GM04504 (cell line): ENCODE measurements at places on chromosomes 2 and 18.
A peak's percentile ranks its signal among the peaks of the same experiment; 100 is the strongest.

- DNase-seq = peak; percentile 80
These were observed 23.1 kb upstream of the TNFAIP6 start for GRCh38 chr2:151334082-151334815.

DNA sequence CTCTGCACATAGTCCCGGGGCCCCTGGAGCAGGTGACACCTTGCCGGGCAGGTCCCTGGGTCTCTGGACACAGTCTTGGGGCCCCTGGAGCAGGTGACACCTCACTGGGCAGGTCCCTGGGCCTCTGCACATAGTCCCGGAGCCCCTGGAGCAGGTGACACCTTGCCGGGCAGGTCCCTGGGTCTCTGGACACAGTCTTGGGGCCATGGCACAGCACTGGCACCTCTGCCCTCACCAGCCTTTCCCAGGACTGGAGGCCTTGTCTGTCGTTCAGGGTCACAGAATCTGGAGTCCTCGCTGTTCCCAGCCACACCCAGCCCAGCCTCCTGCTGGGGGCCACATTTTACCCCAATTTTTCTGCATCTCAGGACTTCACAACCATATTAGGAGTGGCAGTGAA is 2.2 kb downstream of the TPO start:
- DNase-seq = no peak

- no peak for DNase-seq
These were observed 18.0 kb downstream of the LBH start for GRCh38 chr2:30249354-30249753.

GRCh38 chr2:143397884-143398614 is 268.8 kb downstream of the ARHGAP15 start:
- DNase-seq = no peak

GRCh38 chr2:23916727-23917405 is 10.1 kb downstream of the ATAD2B start:
- no peak for DNase-seq

DNA sequence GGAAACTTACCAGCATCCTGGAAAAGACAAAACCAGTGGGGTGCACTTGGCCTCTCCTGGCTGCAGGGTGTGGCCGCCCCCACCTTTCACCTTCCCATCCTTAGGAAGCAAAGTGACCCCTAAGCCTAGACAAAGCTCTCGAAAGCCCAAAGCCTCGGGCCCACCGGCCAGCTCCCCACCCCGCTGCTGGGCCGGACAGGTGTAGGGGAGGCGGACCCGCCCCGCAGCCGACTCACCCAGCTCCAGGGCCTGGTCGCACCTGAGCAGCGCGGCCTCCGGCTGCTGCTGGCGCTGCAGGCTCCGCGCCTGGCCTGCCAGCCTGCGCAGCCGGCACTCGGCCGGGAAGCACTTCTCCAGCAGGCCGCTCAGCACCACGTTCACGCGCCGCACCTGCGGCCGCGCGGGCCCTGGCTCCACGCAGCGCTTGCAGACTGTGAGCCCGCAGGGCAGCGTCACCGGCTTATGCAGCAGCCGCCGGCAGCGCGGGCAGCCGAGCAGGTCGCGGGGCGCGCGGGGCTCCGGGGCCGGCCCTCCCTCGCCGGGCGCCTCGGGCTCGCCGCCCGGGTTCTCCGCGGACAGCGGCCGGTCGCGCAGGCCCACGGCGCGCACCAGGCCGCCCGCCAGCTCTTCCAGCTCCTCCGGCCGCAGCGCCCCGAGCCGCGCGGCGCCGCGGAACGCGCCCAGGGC is 979 bp downstream of the LONRF2 start:
- DNase-seq = no peak

DNA sequence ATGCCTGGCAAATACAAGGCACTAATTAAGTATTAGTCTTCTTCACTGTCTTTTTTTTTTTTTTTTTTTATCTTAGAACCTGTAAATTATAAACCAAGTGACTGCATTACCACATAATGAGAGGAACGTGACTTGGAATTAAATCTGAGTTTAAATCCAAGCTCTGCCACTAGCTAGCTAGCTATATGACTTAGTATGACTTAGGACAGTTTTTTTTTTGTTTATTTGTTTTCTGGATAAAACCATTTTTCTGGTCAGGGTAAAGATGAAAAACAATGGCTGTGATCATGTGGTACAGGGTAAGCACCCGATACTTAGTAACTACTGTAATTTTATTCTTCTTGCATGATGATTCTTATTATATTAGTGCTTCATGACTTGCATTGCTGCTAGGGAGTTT is 191.8 kb upstream of the LRRTM1 start:
- DNase-seq = no peak

GRCh38 chr18:66226782-66227181 is 377.1 kb downstream of the CDH19 start:
- DNase-seq = no peak

DNA sequence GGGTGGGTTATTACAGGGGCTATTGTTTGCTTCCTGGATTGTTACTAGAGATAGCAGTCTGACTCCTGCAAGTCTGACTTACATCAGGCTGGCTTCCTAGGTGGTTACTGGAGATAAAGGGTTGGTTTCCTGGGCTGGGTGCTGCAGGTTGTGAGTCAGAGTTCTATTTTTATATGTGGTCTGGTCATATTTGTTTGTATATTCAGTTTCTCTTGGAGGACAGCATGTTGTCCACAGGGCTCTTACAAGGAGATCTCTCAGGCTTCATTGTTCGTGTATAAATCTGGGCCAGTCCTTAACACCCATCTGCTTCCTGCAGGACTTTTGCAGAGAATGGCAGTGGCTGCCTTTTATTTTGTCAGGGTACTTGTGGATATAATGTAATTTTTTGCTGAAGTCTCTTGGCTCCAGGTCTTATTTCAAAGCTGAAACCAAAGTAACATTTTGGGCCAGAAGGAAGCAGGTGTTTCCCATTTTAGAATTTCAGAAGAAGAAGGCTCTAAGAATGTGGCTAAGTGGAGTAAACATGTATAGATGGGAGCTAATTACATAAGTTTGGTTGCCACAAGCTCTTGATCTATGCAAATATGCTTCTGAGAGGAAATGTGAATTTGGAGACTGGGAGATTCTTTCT is 65.9 kb upstream of the SLC16A14 start:
- peak; percentile 17 for DNase-seq

DNA sequence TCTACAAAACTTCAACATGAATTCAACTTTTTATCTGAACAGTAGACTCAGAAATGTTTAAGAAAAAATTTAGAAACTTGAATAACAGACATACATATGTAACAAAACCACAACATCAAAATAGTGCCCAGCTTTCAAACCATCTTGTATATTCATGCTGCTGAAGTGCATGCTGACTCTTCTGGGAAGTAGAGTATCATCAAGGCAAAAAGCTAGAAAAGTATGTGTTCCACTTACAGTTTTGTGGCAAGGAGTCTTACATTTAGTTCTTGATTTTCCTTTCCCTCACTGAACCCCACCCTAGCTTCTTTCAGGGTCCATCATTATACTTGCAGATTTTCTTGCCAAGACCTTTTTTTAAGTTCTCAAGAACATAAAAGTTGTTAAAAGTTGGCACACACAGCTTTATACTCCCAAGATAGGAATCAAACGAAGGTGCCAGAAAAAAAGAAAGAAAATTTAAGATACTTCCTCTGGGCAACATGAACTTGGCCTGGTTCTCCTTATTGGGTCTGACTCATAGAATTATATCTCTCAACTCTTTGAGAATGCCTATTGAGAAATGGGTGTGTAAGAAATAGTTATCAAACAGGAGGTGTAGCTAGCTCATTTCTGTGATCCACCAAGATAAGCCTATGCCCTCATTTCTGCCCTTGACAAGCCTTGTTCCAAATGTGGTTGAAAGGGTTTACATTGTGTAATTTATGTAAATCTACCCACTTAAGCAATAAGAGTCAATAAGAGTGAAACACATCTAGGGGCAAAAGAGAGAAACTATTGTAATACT is 667.6 kb upstream of the ACVR2A start:
- DNase-seq = no peak

- no peak for DNase-seq
These were observed 21.5 kb upstream of the CAB39 start for GRCh38 chr2:230691005-230691647.

DNA sequence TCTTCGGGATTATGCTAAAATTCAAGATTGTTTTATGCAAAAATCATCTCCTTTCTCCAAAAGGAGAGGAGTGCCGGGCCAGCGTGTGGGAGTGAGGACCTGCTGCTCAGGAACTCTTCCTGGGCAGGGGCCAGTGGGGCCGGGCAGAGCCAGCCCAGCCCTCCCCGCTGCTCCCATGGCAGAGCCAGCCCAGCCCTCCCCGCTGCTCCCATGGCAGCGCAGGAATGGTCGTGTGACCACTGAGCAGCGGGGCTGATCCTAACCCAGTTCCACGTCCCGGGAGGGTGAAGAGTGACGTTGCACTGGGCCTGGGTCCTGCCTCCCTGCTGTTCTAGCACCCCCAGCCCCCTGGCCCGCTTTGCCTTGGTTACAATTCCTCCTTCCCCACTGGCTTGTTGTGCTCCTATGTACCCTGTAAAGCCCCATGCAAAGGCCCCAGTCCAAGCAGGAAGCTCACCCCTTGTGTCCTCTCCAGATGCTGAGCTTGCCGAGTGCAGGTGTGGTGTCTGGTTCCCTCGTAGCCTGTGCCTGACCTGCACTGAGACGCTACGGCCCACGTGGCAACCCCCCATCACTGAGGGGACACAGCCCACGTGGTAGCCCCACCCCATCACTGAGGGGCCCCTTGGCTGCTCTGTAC is 11.4 kb upstream of the NEU4 start:
- no peak for DNase-seq

- peak; percentile 73 for DNase-seq
These were observed 119.7 kb downstream of the PMAIP1 start for GRCh38 chr18:60019463-60019840.

- no peak for DNase-seq
These were observed 66.7 kb upstream of the NT5C1B start for GRCh38 chr2:18656048-18656447.

GRCh38 chr2:195596840-195597239 is 60.2 kb upstream of the SLC39A10 start:
- DNase-seq = no peak

DNA sequence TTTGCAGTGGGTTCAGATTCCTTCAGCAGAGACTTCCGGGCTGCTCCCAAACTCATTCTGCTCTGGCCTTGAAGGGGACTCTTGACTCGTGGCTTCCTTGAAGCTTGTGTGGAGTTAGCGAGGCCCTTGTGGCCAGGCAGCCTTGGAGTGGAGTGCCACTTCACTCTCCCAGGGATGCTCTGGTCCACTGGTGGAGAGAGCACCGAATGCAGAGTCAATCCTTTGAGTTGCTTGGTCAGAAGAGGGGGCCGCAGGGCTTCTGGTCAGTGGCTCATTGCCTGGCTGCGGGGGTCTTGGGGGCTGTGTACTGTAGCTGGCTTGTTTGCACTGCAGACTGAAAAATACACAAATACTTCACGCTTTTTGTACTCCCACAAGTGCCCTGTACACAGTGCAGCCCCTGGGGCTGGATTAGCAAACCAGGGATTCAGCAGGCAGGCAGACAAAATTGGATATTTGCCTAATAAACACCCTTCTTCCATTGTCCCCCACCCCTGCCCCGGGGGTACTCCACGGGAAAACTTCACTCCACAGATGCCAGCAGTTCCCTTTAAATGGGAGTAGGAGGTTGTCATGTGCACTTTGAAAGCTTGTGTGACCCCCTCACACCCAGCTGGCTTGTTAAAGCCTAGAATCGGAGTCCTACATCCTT is 3.2 kb downstream of the GLI2 start:
- DNase-seq = no peak

DNA sequence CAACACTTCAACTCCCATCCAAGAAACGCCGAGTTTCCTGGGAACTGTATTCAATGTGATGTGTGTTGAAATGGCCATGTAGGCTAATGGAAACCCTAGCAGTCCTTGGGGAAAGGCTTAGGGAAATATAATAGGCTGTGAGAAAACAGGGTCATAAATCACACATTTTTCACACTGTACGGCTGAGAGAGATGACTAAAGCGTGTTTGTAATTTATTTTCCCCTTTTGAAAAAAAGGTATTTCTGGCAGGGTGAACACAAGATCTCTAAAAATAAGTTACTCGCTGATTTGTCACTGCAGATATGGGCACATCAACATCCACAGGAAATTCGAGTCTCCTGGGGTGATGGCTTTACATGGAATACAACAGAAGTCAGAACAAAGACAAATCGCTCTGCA is 109.6 kb upstream of the ST6GAL2 start:
- no peak for DNase-seq

GRCh38 chr2:9565436-9566153 is 10.0 kb upstream of the ADAM17 start:
- peak; percentile 93 for DNase-seq

DNA sequence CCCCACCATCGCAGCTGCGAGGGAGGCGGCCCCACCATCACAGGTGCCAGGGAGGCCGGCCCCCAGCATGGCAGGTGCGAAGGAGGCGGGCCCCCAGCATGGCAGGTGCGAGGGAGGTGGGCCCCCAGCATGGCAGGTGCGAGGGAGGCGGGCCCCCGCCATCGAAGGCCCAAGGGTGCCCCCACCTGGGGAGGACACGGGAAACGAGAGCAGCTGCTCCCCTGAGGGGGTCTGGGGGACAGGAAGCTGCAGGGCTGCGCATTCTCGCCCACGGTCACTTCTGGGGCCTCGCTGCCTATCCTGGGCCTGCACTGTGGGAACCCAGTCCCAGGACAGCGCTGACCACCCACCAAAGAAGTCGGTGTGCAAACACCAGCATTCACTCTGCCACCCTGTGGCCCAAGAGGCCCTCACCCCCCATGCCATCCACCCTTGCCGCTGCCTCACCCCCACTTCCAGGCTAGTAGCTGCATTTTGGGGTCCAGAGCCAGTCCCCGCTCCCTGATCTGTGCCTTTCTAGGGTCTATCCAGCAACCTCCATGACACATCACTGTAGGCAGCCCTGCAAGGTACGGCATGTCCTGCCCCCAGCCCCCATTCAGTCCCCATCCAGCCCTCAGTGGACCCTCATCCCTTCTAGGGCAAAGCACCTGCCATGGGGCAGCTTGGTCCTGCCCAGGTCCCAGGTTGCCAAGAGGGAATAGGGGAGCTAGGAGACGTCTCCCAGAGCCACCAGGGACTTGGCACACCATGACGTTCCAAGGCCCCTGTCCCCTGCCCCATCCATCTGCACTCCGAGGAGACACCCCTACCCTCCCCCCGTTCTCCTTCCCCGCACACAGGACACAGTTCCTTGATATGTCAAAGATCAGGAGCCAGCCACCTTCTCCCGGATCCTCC is 24.0 kb upstream of the GPC1 start:
- no peak for DNase-seq
